ENCODE measurements at places on chromosomes 6 and 20.

GRCh38 chr6:152897807-152898399 lies 84.9 kb downstream of the FBXO5 start:
- DNase-seq: peak; percentile 58

DNA sequence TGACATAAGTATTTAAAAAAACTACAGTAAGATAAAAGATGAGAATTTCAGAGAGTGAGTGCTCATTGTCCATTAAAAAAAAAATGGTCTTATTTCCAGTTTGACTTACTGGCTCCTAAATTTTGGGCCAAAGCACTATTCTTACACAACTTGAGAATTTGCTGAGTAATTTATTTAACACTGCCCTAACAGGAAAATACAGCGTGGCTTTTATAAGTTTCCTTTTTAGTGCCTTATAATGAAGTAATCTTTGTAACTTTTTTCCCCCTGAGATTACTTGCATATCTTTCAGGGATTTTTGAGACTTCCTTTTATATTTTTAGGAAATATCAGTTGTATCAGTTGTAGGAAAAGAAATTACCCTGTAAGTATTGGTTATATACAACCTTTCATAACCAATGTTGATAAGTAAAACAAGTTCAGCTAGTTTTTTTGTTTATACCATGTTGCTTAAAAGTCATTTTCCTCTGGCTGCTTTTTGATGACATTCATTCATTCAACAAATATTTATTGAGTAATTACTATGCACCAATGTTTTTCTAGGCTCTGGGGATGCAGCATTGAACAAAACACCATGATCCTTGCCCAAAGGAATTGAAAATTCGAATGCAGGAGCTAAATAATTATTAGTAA lies 106.4 kb upstream of the SGK1 start:
- DNase-seq: no peak

DNA sequence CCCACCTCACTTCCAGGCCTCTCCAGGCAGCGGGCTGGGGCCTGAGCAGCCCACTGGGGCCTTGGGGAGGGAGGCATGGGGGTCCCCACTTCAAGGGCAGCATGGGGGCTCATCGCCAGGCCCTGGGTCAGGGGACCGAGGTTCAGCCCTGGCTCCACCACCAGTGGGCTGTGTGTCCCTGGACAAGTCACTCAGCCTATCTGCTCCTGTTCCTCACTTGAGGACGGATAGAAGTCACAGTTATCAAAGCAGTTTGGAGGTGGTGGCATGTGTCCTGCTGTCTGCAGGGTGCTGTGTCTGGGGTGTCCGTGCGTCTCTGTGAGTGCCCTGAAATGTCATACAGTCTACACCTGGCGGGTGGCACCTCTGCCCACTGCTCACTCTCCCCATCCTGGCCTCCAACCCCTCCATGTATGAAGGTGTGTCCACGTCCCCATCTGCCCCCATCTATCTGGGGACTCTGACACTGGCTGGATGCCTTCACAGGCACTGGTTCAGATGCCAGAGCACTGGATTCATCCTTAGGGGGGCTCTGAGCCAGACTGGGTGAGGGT lies 3.6 kb downstream of the EEF1A2 start:
- DNase-seq: no peak

- DNase-seq: no peak
Measured at GRCh38 chr6:2376429-2377355, 131.3 kb upstream of the GMDS start.

- DNase-seq: no peak
Measured at GRCh38 chr20:34337544-34337943, 25.5 kb upstream of the ITCH start.

GRCh38 chr6:28789553-28790083 lies 134.2 kb downstream of the TRIM27 start:
- no peak for DNase-seq

DNA sequence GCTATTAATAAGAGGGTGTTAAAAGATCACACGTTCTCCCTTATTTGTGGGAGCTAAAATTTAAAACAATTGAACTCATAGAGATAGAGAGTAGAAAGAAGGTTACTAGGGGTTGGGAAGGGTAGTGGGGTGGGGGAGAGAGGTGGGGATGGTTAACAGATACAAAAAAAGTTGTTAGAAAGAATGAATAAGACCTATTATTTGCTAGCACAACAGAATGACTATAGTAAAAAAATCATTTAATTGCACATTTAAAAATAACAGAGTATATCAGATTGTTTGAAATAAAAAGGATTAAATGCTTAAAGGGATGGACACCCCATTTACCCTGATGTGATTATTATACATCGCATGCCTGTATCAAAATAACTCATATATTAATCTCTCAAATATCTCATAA lies 43.3 kb upstream of the STMND1 start:
- no peak for DNase-seq

DNA sequence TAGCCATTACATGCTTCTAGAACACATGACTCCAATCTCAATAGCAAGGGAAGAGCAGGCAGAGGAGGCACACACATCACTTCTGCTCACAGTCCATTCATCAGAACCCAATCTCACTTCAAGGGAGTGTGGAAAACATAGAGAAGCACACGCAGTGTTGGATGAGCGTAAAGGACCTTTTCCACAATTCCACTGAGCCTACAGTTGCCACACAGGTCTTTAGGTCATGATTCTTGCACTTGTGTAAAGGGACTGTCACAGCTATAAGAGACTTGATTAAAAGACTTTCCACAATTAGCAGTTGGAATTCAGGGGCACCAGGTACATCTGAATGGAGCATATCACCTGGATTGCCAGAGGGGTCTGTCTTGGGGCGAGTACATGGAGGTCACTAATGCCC lies 86.2 kb downstream of the TBC1D7 start:
- DNase-seq: no peak

DNA sequence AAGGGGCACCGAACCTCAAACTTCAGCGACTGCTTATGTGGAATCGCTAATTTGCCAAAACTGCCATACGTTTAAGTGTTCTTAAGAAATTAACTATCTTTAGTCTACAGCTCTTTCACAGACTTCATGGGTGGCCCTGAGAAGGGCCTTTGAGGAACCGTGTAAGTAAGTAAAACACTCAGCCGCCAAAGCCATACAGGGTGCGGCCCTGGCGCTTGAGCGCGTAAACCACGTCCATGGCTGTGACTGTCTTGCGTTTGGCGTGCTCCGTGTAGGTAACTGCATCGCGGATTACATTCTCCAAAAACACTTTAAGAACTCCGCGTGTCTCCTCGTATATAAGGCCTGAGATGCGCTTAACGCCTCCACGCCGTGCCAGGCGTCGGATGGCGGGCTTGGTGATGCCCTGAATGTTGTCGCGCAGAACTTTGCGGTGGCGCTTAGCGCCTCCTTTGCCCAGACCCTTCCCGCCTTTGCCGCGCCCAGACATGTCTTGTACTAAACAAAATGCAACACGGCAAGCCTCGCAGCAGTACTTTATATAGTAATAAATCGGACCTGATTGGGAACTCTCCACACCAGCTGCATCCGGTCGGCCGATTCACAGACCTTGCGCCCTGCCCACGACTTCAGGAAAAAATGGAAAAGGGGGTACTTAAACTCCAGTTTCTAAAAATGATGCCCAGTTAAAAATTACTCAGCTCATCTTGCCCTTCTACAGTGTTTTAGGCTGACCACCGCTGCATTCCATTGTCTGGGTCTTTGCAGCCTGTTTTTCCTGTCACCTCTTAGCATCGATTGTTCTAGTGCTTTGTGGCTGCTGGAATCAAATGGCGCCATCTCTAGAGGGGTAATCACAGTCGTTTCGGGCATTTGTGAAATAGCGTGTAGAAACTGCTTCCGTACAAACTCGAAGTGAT lies 38.9 kb downstream of the OR2B2 start:
- DNase-seq: peak; percentile 53

DNA sequence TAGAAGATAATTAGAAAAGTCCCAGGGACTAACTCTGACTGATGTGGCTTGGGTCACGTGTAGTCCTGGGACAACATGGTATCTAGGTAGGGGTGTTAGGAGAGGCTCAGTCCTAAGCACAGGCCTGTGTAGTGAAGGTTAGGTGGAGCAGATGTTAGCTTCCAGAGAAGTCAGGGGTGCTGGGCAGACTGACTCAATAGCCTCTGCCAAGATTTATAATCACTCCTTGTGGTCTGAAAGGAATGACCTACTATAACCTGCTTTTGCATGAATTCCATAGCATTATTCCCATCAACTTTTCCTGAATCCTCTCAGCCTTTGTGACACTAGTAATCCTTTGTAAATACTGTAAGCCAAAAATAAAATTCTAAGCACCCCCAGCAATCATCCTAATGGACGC lies 10.2 kb upstream of the PEX7 start:
- no peak for DNase-seq

GRCh38 chr6:159640322-159640721 lies 52.7 kb downstream of the SOD2 start:
- DNase-seq: no peak

DNA sequence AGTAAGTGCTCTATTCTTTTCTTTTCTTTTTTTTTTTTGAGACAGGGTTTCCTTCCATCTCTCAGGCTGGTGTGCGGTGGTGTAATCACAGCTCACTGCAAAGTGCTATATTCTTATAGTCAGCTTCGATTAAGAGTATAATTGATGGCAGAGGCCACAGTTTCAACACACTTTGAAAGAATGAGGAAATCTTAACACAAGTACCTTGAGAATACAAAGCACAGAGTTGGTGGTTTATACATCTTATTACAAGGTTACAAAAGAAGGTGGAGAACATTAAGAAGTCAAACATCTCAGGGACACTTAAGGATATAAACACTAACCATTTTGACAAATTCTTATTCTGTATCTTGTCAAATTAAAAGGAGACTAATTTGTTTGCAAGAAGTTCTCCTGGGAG lies 180.5 kb downstream of the SOD2 start:
- DNase-seq: no peak

DNA sequence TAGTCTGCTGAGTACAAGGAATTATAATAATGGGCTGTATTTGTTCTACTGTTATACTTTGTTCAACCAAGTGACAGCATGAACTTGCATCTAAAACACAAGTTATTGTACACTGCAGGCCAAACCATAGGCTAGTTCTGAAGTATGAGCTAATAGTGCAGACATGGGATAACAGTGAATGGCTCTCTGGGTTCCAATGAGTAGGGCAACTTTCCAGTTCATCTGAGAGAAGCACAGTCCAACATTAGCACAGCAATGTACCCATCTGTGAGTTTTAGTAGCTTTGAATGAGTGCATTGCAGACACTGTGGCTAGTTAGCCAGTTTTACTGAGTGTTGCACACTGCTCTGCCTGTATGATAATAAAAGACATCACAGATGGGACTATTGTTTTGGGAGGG lies 56.5 kb upstream of the FUT9 start:
- no peak for DNase-seq

DNA sequence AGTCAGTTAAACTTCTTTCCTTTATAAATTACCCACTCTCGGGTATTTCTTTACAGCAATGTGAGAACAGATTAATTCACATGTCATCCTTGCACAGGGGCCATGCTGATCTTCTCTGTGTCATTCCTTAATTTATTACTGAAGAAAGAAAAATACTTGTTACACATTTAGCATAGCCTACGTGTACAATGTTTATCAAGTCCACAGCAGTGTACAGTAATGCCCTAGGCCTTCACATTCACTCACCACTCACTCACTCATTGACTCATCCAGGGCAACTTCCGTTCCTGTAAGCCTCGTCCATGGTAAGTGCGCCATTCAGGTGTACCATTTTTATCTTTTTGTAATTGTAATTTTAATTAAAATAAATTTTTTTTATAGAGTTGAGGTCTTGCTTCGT lies 73.6 kb downstream of the RSPH3 start:
- no peak for DNase-seq

DNA sequence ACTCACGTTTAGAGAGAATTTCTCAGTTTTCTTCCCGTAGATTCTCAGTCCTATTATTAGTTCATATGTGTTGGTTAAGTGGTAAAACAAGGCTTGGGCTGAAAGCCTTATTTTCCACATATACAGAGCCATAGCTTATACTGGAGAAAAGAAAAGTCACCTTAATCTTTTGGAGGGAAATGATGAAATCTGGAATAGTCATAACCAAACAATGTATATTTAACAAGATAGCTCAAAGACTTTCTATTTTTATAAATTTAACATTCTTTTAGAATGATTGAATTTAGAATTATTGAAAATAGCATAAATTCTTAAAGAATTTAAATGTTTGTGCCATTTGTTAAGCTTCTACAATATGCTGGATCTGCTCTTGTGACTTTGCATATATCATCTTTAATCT lies 85.8 kb downstream of the CDKAL1 start:
- DNase-seq: no peak

DNA sequence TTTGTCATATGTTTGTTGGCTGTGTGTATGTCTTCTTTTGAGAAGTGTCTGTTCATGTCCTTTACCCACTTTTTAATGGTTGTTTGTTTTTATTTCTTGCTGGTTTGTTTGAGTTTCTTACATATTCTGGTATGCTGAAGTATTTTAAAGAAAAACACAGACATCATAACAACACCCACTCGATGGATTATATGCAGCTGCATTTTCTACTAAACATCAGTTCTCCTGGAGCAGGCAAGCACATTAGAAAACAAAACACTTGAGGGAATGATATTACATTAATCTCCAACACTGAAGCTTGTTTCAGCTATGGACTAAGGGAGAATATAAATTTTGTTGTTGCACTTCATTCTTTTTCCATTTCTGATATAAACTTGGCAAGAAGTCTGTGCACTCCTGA lies 42.5 kb upstream of the RFPL4B start:
- DNase-seq: no peak

GRCh38 chr20:2760297-2760951 lies 40.0 kb downstream of the CPXM1 start:
- DNase-seq: no peak

- DNase-seq: no peak
Measured at GRCh38 chr6:4496284-4496683, 279.9 kb upstream of the CDYL start.

- DNase-seq: no peak
Measured at GRCh38 chr6:15854826-15855710, 192.2 kb upstream of the DTNBP1 start.

DNA sequence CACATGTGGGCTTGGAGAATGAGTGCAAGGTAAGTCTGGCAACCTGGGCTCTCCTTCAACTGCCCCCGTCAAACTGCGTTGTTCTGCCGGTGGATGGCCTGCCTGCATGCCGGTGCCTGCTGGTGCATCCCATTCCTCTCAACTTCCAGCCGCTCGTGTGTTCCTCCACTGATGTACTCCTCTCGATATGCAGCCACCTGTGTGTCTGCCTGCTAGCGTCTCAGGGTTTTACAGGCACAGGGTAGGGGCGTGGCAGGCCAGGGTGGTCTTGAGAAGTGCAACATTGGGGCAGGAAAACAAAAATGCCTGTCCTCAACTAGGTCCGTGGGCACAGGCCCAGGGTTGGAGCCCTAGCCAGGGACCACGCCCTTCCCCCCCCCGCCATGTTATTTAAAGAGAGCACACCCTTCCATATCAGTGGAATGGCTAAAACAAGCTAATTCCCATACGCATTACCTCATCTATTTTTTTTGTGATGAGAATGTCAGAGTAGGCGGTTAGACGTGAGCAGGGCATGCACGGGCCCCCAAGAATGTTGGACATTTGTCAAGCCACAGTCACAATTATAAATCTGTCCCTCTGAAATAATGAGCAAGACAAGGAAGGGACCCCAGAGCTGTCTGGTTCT lies 33.2 kb downstream of the SERPINB6 start:
- no peak for DNase-seq
